ENCODE measurements at places on chromosomes 12 and 14.

DNA sequence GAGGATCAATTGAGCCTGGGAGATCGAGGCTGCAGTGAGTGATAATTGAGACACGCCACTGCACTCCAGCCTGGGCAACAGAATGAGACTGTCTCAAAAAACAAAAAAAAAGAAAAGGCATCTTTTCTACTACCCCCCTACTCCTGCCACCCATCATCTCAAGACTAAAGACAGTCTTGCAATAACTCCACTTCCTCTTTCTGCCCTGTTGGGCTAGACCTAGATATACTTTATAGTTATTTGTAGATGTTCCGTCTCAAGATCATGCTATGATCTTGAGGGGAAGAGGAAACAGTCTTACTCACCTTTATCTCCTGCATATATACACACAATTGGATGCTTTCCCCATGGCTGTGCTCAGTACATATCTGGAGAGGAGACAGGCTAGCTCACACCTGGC lies 12.1 kb upstream of the ESPL1 start:
- no peak for DNase-seq

DNA sequence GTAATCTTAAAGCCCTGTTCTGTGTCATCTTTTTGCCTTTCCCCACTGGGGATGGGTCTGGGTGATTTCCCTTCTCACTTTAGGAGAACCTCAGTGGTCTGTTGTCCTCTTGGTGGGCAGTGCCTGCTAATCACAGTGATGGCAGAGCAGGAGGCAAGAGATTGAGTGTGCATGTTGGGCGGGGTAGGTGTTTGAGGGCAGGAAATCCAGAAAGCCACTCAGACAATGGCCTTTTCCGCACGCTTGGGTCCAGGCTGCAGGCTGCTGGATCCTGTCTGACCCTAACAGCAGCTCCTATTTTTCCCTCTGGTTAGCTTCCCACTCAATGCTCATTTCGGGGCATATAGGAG lies 13.7 kb upstream of the ITGA5 start:
- DNase-seq = no peak

GRCh38 chr14:31154956-31155355 lies 52.6 kb downstream of the HECTD1 start:
- no peak for DNase-seq

DNA sequence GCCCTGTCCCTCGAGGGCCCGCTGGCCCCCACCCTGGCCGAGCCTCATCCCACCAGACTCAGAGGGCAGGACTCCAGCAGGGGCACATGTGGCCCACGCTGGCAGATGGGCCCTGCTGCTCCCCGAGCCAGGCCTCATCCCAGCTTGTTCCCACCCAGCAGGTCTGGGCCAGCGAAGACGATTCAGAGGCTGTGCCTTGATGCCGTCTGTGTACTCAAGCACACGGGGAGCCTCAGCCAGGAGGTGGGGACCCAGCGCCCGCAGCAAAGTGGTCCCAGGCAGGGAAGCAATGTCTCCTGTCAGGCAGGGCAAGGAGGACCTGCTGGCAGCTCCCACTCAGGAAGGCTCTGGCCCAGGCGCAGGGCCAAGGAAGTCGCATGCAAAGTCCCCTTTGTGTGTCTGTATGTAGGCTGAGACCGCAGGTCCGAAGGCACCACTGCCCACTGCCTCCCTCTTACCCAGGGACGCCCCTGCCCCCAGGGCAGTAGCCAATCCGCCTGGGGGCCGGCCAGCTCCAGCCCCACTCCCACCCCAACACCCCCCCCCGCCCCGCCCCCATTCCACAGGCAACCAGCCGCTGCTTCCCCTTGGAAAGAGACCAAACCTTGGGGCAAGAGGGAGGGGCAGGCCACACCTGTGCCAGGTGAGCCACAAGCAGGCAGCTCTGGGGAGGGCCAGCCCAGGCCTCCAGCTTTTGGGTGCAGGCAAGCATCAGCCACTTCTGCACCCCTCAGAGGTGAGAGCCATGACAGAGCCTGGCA lies 9.4 kb downstream of the DEGS2 start:
- DNase-seq = peak; percentile 46

- DNase-seq = no peak
Measured at GRCh38 chr12:63018273-63018672, 83.3 kb upstream of the PPM1H start.

DNA sequence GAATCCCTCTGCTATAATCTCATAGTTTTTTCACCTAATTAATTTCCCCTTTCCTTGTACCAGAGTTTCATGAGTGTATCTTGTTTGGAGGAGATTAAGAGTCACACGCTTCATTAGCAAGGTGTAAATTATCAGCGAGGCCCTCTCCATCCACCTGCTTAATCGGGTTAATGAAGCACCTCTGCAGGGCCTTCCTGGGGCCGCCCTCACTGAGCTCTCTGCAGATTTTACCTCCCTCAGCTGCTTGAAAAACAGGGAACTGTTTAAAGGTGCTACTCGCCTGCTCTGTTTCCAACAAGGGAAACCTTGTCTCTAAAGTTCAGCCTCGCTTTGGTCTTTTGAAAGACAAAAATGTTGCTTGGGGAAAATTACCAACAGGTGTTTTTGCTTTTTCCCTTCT lies 35.8 kb downstream of the OTX2 start:
- DNase-seq = no peak

DNA sequence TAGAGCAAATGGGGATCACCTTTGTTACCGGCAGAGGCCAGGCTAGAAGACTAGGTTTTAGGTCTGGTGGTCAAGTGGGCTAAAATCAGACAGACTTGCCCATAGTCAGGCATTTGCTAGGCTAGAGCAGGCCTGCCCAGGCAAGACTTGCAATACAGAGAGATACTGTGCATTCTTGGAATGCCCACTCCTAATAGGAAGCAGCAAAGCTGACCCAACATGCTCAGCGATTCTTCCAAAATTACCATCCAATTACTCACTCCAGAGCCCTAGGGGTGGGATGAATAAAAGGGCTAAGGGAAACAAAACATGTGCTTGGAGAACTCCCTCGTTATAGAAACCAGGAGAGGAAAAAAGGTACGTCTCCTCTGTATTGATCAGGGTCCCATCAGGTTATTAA lies 187.8 kb upstream of the AMIGO2 start:
- DNase-seq = no peak

DNA sequence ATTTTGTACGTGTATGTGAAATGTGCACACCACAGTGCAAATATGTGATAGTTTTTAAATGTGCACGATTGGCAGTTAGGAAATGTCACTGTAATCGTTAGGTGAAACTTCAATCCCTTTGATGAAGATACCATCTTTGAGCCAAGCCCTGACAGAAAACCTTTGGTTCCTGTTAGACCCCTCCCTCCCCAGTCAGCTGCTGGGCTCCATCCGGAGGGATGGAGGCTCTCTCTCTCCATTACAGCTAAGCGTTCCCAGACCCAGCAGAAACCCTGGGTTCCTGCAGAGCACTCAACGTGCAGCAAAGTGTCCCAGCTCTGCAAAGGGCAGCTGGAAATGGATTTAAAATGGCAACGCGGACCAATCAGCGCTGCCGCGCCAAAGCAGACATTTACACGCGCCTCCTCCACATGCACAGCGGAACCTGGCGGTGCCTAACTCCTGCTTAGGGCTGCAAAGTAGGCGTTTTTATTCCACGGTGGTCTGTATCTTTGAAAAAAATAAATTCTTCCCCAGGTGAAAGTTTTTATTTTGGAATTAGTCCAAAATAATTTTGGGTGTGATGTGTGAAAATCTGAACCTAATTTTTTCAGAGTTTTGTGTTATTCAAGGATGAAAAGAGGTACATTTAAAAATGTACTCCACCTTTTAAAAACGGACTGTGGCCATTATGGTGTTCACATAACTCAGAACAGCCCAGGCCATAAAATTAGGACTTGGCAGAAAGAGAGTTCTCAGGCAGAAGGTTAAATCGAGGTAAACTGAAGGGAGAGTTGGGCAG lies 1.4 kb upstream of the HMGA2 start:
- DNase-seq = no peak

- DNase-seq = no peak
Measured at GRCh38 chr12:105992849-105993740, 145.7 kb downstream of the NUAK1 start.

DNA sequence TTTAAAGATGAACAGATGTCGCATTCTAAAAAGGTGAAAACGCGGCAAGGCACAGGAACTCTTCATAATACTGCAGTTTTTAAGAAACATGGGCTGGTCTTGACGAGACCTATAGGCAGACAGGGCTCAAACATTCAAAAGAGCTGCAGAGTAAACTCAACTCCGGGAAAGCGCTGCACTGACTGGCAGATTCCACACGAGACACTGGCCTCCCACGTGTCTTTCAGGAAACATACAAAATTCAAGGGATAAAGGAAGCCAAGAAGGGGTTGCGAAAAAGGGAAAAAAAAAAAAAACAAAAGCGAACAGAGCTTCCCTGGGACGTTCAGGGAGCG lies 614 bp upstream of the ARF6 start:
- DNase-seq = peak; percentile 83

- no peak for DNase-seq
Measured at GRCh38 chr12:49536526-49537071, 2.2 kb upstream of the KCNH3 start.

DNA sequence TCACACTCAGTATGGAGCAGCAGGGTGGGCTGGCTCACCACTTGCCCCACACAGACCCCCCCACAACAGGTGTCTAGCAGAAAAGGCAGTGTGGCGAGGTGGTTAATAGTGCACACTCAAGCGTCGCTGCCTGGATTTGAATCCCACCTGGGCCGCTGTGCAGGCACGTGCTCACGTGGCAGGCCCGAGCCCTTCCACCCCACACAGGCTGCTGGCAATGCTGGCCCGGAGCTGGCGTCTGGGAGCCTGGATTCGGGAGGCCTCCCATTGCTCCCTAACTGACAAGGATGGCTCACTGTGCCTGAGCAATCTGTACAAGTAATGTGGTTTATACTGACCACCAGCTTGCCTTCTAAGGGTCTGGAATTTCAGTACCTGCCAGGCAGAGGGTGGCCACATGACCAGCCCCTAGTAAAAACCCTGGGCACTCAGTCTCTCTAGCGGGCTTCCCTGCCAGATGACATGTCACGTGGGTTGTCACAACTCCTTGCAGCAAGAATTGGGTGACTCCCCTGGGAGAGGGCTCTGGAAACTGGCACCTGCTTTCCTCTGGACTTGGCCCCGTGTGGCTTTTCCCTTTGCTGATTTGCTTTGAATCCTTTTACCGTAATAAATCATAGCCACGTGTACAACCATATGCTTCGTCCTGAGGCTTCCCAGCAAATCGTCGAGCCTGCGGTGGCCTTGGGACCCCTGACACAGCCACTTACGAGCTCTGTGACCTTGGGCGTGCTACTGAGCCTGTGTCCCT lies 72.8 kb downstream of the SCARB1 start:
- no peak for DNase-seq

DNA sequence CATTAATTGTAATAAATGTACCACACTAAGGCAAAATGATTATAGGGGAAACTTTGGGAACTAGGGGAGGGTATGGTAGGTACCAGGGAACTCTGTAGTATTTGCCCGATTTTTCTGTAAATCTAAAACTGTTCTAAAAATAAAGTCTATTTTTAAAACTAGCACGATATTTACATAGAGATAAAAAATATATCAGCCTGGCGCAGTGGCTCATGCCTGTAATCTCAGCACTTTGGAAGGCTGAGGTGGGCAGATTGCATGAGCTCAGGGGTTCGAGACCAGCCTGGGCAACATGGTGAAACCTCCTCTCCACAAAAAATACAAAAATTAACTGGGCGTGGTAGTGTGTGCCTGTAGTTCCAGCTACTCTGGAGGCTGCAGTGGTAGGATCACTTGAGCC lies 32.4 kb downstream of the TMEM116 start:
- no peak for DNase-seq

GRCh38 chr12:26120561-26121274 lies 4.1 kb downstream of the BHLHE41 start:
- DNase-seq = no peak

GRCh38 chr14:74438351-74438915 lies 12.4 kb upstream of the SYNDIG1L start:
- no peak for DNase-seq

DNA sequence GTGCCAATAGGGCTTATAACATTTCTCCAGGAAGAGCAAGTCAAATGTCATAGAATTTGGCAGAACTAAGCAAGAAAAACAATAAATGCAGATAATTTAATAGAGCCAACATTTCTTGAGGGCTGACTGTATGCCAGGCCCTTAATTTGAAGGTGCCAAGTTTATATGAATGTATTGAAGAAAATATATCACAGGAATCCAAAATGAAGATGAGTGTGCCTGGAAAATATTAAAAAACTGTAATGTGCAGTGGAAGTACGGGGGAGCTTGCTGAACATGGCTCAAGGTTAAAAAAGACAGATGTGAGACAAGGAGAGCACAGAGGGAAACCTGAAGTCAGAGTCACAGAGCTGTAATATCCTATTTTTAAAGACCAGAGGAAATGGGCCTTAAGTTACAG lies 16.4 kb downstream of the NR1H4 start:
- no peak for DNase-seq

DNA sequence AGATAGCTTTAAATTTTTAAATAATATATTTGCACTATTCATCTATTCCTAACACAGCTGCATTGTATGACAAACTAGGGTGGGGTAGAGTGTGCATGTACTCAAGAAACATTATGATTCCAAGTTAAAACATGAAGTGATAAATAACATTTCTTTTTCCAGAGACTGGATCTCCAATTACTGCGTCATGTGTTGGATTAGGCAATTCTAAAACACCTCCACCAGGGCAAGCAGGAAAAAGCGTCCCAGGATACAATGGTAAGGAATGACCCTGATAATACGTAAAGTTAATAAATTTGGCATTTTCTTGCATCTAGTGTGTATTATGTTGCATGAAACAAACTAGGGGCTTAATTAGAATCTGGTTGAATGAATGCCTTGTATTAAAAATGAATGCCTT lies 138.9 kb downstream of the ACSS3 start:
- no peak for DNase-seq

DNA sequence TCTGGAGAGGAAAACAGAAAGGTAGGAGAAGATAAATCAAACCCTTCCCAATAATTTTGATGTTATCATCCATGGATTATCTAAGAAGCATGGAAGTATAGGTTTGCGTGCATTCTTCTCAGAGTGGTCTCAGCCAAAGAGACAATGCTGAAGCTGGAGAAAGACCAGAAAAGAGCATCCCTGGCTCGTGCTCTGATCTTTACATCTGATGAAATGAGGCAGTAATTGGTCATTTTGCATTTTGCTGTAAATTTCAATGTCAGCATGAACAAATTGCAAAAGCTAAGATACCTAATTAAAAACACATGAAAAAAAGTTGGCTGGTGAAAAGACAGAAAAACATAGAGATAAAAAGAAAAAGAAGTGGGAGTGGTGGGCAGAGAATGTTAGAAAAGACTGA lies 252.4 kb downstream of the ITPR2 start:
- DNase-seq = no peak

- DNase-seq = peak; percentile 66
Measured at GRCh38 chr14:81517798-81518398, 15.8 kb downstream of the SEL1L start.

DNA sequence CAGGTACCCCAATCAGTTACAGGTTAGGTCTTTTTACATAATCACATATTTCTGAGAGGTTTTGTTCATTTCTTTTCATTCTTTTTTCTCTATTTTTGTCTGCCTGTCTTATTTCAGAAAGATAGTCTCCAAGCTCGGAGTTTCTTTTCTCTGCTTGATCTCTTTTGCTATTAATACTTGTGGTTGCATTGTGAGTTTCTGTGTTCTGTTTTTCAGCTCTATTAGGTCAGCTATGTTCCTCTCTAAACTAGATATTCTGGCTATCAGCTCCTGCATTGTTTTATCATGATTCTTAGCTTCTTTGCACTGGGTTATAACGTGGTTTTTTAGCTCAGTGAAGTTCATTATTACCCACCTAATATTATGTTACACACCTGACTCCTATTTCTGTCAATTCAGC lies 914.1 kb downstream of the TRHDE start:
- no peak for DNase-seq

All from body of pancreas (tissue), 4 donors.